ENCODE measurements at places on chromosomes 1 and 21.
A peak's percentile ranks its signal among the peaks of the same experiment; 100 is the strongest.

- no peaks in the 10 kb centered on the region for H3K4me1 ChIP-seq
- H3K36me3 ChIP-seq = no peaks in the 10 kb centered on the region
- H3K27ac ChIP-seq = no peak overlapping the region
- no peaks in the 10 kb centered on the region for H3K27me3 ChIP-seq
Measured at GRCh38 chr1:199377211-199377610, 650.3 kb upstream of the NR5A2 start.

- no peak overlapping the region for H3K4me3 ChIP-seq
- ATAC-seq = peak; percentile 17
- H3K36me3 ChIP-seq = peaks cover 17% of the 10 kb centered on the region
- no peaks in the 10 kb centered on the region for H3K4me1 ChIP-seq
Measured at GRCh38 chr1:77557053-77557452, 125.4 kb downstream of the ZZZ3 start.

- H3K4me1 ChIP-seq = no peaks in the 10 kb centered on the region
- no peak overlapping the region for H3K4me3 ChIP-seq
- no peak overlapping the region for H3K27ac ChIP-seq
- peak; percentile 48 for ATAC-seq
- H3K27me3 ChIP-seq = peaks cover 15% of the 10 kb centered on the region
Measured at GRCh38 chr1:192877283-192877886, 68.5 kb downstream of the RGS2 start.

- H3K27ac ChIP-seq = peak overlapping the region; percentile 97
- peaks cover 47% of the 10 kb centered on the region for H3K4me1 ChIP-seq
- ATAC-seq = peak; percentile 67
- H3K27me3 ChIP-seq = no peaks in the 10 kb centered on the region
- H3K4me3 ChIP-seq = peak overlapping the region; percentile 97
- peaks cover 39% of the 10 kb centered on the region for H3K36me3 ChIP-seq
Measured at GRCh38 chr1:156281281-156281680, 1.3 kb downstream of the SMG5 start.

GRCh38 chr1:84267476-84267875, 34.0 kb upstream of the SAMD13 start:
- no peak for ATAC-seq
- no peak overlapping the region for H3K27ac ChIP-seq
- H3K36me3 ChIP-seq = no peaks in the 10 kb centered on the region
- H3K27me3 ChIP-seq = no peaks in the 10 kb centered on the region
- peaks cover 18% of the 10 kb centered on the region for H3K4me1 ChIP-seq

DNA sequence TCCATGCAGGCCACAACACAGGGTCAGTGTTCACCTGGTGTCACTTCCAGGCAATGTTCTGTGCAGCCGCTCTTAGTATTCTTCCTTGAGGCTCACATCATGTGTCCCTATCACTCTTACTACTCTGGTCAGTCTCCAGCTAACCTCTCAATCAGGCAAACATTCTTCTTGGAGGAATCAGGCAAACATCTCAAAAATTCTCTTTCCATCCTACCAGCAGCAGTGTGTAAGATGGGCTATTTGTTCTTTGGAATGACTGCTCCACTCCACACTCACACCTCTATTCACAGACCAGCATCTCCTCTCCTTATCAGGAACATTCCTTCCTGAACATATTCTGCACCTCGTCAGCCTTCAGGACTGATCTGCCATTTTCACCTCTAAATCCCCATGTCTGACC, 4.0 kb downstream of the S100A7A start:
- no peak for ATAC-seq
- peaks cover 48% of the 10 kb centered on the region for H3K27me3 ChIP-seq
- no peak overlapping the region for H3K27ac ChIP-seq
- no peaks in the 10 kb centered on the region for H3K36me3 ChIP-seq
- no peak overlapping the region for H3K4me3 ChIP-seq

- ATAC-seq = no peak
- no peaks in the 10 kb centered on the region for H3K4me1 ChIP-seq
- H3K36me3 ChIP-seq = peaks cover 66% of the 10 kb centered on the region
- no peaks in the 10 kb centered on the region for H3K27me3 ChIP-seq
- no peak overlapping the region for H3K4me3 ChIP-seq
Measured at GRCh38 chr21:32371913-32372314, 20.9 kb downstream of the URB1 start.

DNA sequence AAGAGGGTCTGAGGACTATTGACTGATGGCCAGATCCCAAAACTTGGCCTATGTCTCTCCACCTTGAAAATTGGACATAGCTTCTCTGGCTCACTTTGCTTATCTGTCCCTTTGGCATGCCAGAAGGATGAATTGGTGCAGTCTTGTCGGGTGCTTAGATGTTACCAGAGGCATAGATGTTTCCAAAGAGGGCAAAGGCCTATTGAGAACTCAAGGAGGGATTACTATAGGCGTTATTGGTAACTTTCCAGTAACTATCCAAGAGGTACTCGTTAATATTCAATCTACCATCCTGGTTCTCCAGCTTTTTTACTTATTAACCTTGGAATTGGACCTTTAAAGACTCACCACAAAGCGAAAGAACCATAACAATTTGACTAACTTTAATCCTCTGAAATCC, 368.3 kb upstream of the ESRRG start:
- H3K36me3 ChIP-seq = no peaks in the 10 kb centered on the region
- H3K4me1 ChIP-seq = no peaks in the 10 kb centered on the region
- peaks cover 51% of the 10 kb centered on the region for H3K27me3 ChIP-seq
- ATAC-seq = no peak
- no peak overlapping the region for H3K27ac ChIP-seq

GRCh38 chr21:36934864-36935420, 31.5 kb downstream of the HLCS start:
- no peaks in the 10 kb centered on the region for H3K27me3 ChIP-seq
- H3K4me3 ChIP-seq = no peak overlapping the region
- no peaks in the 10 kb centered on the region for H3K4me1 ChIP-seq
- H3K36me3 ChIP-seq = peaks cover 36% of the 10 kb centered on the region

GRCh38 chr1:76198452-76198851, 123.9 kb downstream of the ST6GALNAC3 start:
- no peak overlapping the region for H3K4me3 ChIP-seq
- H3K36me3 ChIP-seq = peaks cover 7% of the 10 kb centered on the region
- ATAC-seq = no peak

GRCh38 chr1:213163278-213163711, 112.3 kb downstream of the RPS6KC1 start:
- ATAC-seq = no peak
- H3K27ac ChIP-seq = no peak overlapping the region
- peaks cover 14% of the 10 kb centered on the region for H3K36me3 ChIP-seq
- H3K4me3 ChIP-seq = no peak overlapping the region
- no peaks in the 10 kb centered on the region for H3K4me1 ChIP-seq
- no peaks in the 10 kb centered on the region for H3K27me3 ChIP-seq

DNA sequence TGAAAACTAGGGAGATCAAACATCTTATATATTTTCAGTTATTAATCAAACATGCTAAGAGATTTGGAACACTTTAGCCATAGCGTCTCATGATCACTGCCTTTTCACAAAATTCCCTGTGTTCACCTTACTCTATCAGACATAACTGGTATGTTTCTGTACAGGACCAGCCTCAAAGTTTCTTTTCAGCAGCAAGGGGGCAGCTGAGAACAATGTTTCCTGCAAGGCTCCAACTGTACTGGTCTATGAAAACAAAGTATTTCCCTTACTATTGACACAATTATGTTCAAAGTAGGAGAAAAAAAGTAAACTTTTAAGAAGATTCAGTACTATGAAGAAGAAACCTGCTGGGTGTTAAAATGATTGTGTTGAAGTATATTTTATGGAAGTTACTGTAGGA, 98.5 kb downstream of the ATF6 start:
- H3K36me3 ChIP-seq = peaks cover 35% of the 10 kb centered on the region
- H3K27me3 ChIP-seq = no peaks in the 10 kb centered on the region
- ATAC-seq = no peak
- no peak overlapping the region for H3K27ac ChIP-seq

DNA sequence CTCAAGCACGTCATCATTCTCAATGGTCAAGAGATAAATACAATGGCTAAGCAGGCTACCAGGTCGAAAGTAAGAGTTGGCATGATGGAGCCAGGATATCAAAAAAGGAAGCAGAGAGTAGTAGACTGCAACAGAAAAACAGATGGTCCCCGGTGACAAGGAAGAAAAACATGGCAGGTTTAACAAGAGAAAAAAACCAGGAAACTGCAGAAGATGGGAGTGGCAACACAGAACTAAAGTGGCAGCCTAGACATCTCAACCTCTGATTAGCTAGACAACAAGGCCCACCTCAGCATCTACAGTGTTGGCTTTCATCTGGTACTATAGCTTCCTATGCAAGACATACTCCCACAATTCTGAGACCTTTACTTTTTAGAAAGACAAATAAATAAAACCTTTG, 3.1 kb downstream of the UBR4 start:
- ATAC-seq = no peak
- peaks cover 13% of the 10 kb centered on the region for H3K36me3 ChIP-seq

DNA sequence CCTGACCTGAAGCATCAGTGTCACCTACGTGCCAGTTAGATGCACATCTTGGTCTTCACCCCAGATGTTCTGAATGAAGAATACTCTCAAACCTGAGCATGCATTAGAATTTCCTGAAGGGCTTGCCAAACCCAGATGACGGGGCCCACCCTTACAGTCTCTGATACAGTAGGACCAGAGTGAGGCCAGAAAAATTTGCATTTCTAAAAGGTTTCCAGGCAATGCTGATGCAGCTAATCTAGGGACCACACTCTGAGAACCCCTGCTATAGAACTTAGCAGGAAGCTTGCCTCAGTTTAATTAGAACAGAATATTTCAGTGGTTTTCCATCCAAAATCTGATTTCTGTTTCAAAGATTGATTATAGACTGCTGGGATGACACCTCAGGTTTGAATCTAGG, 9.9 kb upstream of the CTBS start:
- no peaks in the 10 kb centered on the region for H3K27me3 ChIP-seq
- H3K4me1 ChIP-seq = peaks cover 16% of the 10 kb centered on the region
- peaks cover 9% of the 10 kb centered on the region for H3K36me3 ChIP-seq

GRCh38 chr1:187063271-187063670, 234.5 kb downstream of the PLA2G4A start:
- H3K4me3 ChIP-seq = no peak overlapping the region
- H3K27ac ChIP-seq = no peak overlapping the region
- no peak for ATAC-seq
- H3K27me3 ChIP-seq = no peaks in the 10 kb centered on the region
- H3K4me1 ChIP-seq = no peaks in the 10 kb centered on the region

GRCh38 chr1:151124763-151125403, 21.5 kb downstream of the SEMA6C start:
- no peak overlapping the region for H3K27ac ChIP-seq
- H3K27me3 ChIP-seq = no peaks in the 10 kb centered on the region
- ATAC-seq = no peak
- no peak overlapping the region for H3K4me3 ChIP-seq

DNA sequence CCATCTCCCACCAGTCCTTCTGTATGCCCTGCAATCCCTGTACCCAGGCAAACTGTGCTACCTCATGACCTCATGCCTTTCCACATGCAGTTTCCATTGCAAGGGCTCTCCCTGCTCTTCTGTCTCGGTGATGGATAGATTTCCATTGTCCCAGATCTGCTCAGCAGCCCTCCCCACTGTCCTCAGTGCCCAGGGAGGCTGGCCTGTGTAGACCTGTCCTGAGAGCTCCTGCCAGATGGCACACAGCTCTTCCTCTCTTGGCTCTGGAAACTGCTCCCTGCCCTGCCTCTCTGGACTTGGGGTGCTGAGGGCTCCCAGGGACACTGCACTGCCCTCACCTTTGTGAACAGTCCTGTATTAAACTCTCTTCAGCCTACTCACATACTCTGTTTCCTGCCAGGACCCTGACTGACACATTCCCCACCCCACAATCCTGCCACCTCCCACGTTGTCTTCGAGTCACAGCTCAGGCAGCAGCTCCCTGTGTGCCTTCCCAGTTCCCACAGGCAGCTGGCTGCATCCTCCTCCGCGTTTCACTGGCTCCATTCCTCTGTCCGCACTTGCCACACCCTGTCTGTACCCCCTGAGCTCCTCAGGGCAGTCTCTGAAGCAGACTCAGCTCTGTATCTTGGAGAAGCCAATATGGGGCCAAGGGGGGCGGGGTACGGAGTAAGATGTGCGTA, 57.0 kb downstream of the SPATA46 start:
- peaks cover 38% of the 10 kb centered on the region for H3K27me3 ChIP-seq
- ATAC-seq = no peak
- H3K4me3 ChIP-seq = no peak overlapping the region
- H3K27ac ChIP-seq = no peak overlapping the region
- H3K4me1 ChIP-seq = no peaks in the 10 kb centered on the region

DNA sequence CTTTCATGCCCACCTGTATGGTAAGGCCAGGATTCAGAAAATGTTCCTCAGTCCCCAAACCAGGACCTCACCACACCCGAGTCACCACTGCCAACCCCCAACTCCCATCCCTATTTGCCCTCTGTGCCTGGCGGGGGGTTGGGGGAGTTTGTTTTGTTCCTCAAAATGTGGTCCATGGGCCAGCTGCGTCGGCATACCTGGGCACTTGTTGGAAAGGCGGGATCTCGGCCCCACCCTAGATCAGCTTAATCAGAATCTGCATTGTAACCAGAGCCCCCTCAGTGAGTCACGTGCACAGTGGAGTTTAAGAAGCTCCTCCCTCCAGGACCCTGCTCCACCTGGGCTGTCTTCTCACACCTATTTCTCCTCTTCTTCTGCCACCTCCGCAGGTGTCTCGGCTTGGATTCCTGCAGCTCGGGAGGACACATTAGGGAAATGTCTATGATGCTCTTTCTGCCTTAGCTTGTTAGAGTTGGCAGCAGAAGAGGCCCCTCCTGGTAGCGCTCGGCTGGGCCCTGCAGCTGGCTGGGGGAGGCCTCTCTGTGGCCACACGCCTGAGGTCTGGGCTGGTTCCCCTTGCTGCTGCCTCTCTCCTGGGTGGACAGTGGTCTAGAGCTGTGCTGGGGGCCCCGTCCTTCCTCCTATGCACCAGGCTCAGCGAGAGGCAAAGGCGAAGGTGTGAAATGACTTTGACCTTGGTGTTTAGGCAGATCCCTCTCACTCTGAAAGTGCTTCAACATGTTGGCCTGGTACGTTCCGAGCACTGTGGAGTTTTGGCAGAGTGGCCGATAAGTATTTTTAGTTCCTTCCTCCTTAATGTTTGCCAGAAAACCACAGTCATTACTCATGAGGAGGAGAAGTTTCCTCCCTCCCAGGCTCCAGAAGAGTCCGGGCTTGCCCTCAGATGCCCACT, 41.8 kb upstream of the CAMTA1 start:
- H3K4me3 ChIP-seq = no peak overlapping the region
- no peaks in the 10 kb centered on the region for H3K27me3 ChIP-seq

GRCh38 chr1:153635872-153636271, 2.0 kb downstream of the CHTOP start:
- no peaks in the 10 kb centered on the region for H3K27me3 ChIP-seq
- H3K4me3 ChIP-seq = peak overlapping the region; percentile 93
- H3K4me1 ChIP-seq = peaks cover 34% of the 10 kb centered on the region

GRCh38 chr1:68121536-68121935, 71.1 kb upstream of the DIRAS3 start:
- H3K4me3 ChIP-seq = no peak overlapping the region
- ATAC-seq = no peak
- no peaks in the 10 kb centered on the region for H3K36me3 ChIP-seq
- H3K27ac ChIP-seq = no peak overlapping the region
- H3K27me3 ChIP-seq = peaks cover 13% of the 10 kb centered on the region

DNA sequence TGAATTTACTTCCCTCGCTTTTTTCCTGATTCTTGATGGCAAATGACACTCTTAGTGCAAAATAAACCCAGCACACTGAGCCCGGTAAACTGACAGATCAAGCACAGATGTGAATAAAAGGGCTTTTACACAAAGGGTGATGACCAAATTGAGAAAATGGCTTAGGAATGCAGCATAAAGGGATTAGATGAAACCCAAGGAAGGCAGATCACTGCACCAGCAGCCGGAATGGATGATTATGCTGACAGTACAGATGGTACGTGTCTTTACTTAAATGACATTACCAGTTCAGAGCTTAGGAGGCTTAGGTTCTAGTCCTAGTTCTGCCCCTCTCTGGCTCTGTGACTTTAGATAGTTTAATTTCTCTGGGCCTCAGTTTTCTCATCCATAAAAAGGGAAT, 12.0 kb downstream of the PKP1 start:
- H3K27me3 ChIP-seq = peaks cover 38% of the 10 kb centered on the region
- no peak for ATAC-seq
- H3K4me1 ChIP-seq = no peaks in the 10 kb centered on the region
- no peaks in the 10 kb centered on the region for H3K36me3 ChIP-seq
- no peak overlapping the region for H3K4me3 ChIP-seq
- no peak overlapping the region for H3K27ac ChIP-seq

Measured in stimulated activated memory B cell treated with anti-CD40 and anti-IgM and Interleukin-4, amounts not matched to agents 10 μg/mL and 1 μg/mL and 100 μg/mL, for 72 hours (primary cell).